ENCODE measurements at places on chromosomes 12 and 14.

DNA sequence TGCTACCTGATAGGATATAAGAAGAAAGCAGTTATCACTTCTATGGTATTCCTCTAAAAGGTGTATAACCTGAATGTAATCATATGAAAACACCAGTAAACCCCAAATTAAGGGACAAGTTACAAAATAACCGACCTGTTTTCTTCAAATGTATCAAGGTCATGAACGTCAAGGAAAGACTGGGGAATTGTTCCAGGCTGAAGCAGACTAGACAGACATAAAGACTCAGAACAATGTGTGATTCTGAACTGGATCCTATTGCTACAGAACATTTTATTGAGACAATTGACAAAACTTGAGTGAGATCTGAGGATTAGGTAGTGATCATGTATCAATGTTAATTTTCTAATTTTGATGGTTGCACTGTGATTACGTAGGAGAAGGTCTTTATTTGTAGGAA is 15.4 kb upstream of the LRP6 start:
- no peak for DNase-seq

DNA sequence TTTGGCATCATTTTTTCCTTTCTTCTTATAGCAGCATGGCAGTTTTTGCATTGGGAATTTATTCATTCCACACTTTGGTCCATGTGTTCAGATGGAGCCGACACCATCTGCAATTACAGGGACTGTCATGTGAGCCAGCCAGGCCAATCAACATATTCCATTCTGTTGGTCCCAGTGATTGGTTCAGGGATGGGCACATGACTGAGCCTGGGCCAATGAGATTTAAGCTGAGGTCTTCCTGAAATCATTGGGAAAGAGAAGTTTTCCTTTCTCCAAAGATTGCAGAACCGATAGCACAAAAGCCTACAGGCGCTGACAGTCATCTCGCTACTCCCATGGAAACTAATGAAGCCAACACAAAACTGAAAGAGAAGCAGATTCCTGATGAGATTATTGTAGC is 841.5 kb upstream of the TMEM132C start:
- DNase-seq = no peak

DNA sequence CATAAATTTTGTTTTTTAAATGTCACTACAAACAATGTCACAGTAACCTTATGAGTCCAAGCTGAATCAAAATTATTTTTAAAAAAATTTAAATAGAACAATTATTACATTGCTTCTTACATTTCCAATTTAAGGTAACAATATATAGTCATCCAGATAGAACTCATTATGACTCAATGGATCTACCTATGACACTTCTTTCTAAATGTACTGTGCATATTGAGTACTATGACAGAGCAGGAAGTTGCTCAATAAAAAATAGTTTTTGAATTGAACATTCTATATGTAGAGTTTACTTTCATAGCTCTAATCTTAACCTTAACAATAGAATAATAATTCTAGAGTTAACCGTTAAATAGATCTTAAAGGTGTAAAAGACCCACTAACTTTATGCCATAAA is 44.4 kb upstream of the ALG10 start:
- no peak for DNase-seq

DNA sequence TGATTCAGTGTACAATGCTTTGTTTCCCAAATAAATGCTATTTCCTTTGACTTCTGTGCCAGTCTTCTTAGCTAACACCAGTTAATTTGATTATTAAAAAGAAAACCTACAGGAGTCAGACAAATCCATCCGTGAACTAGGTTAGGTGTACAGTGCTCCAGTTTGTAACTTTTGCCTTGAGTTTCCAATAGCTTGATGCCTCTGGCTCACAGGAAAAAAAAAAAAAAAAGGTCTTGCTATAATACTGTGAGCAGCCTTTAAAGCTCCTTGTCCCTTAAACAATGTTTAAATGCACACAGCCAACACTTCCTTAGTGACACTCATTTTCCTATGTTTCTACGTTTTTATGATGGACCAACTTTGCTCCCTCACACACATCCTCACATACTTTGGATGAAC is 71.8 kb upstream of the TMX1 start:
- DNase-seq = no peak

DNA sequence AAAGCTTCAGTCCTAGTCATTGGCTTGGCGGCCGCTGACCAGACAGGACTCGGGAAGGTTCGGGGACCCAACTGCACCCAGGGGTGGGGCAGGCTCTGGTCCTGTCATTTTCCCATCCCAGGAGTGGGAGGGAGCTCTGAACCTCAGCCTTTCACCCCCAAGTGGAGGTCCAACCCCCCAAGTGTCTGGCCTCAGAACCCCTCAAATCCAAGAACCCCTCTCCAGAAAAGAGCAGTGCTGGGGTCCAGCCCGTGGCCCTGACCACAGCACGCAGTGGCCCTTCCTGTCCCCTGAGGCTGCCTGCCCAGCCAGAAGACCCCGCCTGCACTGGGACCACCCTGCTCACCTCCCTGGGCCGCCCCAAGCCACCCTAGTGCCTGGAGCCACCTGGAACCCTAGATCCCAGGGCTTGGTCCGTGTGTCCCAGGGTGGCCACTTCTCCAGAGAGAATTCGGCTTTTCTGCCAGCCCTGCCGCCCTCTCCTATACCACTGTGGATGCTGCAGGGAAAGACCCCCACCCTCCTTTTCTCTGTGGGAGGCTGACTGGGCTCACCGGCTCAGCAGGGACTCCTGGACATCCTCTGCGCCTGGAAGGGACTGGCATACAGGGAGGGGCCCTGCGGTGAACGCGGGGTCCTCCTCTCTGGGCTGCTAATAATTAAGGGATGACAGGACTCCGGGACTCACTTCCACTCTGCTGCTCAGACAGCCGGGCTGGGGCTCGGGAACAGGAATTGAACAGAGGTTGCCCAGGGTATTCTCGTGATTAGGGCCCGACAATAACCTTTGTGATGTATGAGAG is 326.9 kb upstream of the SFSWAP start:
- no peak for DNase-seq

DNA sequence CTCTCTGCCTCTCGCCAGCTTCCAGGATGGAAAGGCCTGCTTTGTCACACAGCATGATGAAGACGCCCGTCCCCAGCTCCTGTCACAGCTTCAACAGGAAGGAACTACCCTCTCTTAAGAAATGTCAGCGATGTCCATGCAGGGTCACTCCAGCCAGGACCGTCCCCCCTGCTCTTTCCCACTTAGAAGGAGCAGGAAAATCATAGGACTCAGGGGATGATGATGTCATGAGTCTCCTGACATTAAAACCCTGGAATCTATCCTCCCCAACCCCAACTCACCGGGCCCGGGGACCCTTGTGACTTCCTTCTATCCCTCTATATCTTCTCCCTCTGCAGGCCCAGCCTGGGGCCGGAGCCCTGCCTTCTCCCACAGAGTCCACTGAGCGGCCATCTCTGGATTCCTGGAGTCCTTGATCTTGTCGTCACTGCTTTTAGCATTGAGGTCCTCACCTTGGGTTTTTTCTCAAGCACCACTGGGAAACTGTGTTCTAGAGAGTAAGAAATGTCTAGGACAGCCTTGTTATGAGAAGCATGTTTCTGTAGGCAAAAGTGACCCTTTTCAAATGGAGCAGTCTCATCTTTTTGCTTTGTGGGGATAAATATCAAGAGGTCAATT is 42.8 kb upstream of the P2RX7 start:
- no peak for DNase-seq

GRCh38 chr12:117105902-117106301 is 6.7 kb upstream of the TESC start:
- DNase-seq = no peak

DNA sequence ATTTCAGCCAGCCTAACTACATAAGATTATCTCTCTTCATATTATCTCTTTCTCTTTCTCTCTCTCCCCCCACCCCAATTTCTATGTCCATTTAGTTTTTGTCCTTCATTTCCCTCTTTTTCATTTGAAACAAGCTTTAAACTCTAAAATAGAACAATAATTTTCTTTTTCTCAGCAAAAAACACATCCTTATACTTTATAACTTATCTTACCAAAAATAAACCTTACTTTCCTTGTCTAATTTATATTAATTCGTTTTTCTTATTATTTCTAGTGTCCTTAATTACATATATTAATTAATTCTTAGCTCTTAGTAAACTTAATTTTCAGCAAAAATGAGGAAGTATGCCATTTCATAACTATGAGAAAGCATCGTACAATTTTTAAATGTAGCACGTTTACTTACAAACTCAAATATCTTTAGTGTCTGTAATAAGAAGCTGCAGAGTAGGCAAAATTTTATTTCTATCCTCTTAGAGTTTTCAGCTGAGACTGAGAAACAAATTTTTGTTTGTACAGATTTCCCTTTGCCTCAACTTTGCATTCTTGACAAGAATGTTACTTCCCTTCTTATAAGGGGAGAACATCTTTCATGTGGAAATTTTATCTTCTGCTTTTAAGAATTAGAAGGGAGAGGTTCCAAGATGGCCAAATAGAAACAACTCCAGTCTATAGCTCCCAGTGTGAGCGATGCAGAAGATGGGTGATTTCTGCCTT is 65.1 kb upstream of the ST8SIA1 start:
- DNase-seq = no peak

GRCh38 chr12:56326533-56326932 is 7.3 kb downstream of the PAN2 start:
- DNase-seq = no peak

DNA sequence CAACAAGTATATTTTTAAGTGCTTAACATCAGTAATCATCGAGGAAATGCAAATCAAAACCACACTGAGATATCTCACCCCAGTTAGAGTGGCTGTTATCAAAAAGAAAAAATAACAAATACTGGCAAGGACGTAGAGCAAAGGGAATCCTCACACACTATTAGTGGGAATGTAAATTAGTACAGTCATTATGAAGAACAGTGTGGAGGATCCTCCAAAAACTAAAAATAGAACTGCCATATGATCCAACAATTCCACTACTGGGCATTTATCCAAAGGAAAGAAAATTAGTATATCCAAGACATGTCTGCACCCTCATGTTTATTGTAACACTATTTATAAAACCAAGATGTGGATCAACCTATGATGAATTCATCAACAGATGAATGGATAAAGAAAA is 149.0 kb upstream of the PWP1 start:
- no peak for DNase-seq

DNA sequence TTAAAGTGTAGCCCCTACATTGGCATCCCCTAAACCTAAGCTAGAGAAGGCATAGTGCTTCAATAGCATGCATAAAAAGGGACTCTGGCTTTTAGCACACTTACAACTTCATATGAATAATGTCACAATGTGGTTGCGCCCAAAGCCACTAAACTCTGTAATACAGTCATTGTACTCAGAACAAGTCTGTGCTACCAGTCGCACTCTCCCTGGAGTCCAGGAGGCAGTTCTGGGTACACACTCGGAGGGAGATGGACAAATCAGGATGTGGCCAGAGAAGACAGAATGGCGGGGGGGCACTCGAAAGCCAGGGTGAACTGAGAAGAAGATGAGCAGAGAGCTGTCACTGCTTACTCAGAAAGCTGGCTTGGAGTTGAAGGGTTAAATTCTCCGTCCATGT is 10.6 kb downstream of the SAMD4A start:
- no peak for DNase-seq

DNA sequence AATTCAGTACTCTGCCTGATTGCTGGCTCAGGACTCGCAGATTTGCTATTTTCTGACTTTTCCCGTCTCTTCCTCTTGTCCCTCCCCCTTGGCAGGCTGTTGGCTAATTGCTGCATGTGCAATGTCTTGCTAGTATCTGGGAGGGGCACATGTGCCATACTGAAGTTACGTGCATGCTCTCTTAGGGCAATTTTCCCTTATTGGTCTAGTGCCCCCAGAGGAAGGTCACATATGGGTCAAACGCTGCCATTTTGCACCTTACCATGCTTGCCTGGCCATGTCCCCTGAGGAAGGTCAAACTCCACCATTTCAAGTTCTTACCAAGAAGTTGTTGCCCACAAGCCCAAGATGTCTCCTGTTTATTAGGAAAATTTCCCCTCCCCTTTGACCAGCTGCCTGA is 13.9 kb upstream of the ERC1 start:
- DNase-seq = no peak

GRCh38 chr12:121057794-121058193 is 18.7 kb upstream of the OASL start:
- no peak for DNase-seq

DNA sequence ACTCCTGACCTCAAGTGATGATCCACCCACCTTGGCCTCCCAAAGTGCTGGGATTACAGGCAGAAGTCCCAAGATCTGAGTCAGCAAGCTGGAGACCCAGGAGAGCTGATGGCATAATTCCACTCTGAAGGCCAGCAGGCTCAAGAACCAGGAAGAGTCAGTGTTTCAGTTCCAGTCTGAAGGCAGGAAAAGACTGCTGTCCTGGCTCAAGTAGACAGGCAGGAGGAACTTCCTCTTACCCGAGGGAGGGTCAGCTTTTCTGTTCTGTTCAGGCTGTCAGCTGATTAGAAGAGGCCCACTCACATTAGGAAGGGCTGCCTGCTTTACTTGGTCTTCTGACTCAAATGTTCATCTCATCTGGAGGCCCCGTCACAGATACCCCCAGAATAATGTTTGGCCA is 206.0 kb upstream of the MYL2 start:
- DNase-seq = no peak

DNA sequence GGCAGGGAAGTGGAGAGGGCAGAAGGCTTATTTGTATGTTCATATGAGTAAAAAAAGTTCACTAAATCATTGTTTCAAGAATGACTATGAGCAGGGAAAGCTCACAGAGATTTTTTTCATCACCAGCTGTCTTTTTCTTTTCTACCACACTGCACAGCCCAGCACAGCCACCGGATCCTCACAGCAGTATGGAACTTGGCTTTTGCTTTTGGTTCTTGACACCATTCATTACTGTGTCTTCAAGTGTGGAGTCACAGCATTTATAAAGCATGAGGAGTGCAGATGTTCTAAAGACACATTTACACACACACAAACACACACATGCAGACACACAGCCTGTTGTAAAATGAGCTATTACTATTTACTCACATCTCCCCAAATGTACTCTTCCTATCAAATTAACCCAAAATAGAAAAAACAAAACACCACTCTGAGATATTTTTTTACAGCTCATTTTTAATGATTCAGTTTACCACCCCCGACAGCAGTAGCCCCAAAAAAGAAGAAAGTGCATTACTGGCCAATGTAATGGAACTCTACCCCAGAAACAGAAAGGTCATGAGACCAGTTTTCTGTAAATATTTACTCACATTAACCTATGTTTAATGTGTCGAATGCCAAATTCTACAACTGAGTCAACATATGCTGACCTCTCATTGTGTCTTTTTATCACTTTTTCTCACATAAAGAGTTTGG is 60.5 kb downstream of the BTG1 start:
- DNase-seq = no peak

- DNase-seq = no peak
Observed at GRCh38 chr14:99586761-99587459, 17.1 kb downstream of the CCDC85C start.

DNA sequence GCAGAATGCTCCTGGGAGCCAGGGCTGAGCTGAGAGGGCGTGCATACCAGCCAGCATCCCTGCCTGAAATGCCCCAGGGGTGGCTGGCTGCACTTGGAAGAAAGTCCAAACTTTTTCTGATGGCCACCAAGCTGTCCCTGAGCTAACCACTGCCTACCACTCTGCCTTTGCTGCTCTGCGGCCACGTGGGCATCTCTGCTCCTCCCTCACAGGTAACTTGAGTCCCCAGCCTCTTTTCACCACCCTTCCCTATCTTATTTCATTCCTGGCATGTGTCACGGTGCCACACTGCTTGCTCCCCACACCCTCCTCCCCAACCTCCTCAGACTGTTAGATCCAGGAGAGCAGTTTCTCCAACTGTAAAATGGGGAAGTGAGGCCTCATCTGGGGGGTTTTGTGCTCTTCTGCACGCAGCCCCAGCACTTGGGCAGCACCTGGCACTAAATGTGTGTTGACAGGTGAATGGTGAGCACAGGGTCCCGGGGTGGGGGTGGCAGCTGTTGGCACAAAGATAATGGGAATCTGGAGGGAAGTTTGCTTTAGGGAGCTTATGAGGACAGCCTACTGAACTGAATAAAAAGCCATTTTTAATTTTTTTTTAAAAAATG is 113.0 kb downstream of the GLT1D1 start:
- no peak for DNase-seq

Data from DMS 273 treated with DMSO at 0.1 percent for 48 hours (cell line).